ENCODE measurements at places on chromosomes 5 and 9. TPM values are rescaled to one million over a fixed set of nuclear protein-coding genes. Genes with fewer than 3 reads are reported as not detected.

TMEM161B gene
- 6.5 TPM for polyA plus RNA-seq

NR6A1 gene
- 0.32 TPM for polyA plus RNA-seq

GABRP gene
- 0.01 TPM for polyA plus RNA-seq

PCDHGC5 gene
- polyA plus RNA-seq: 0.08 TPM

TMEFF1 gene
- polyA plus RNA-seq: 0.08 TPM

OCLN gene
- polyA plus RNA-seq: 0.44 TPM

OR1J2 gene
- polyA plus RNA-seq: not detected

CCL28 gene
- 0.07 TPM for polyA plus RNA-seq

ANKS6 gene
- polyA plus RNA-seq: 4.7 TPM

ACSL6 gene
- polyA plus RNA-seq: 0.13 TPM

SH2D3C gene
- 5.3 TPM for polyA plus RNA-seq

PCDHGA8 gene
- polyA plus RNA-seq: 0.04 TPM

RUSC2 gene
- polyA plus RNA-seq: 45.7 TPM

SYK gene
- 0.52 TPM for polyA plus RNA-seq

FOXD4L6 gene
- not detected for polyA plus RNA-seq

IFNA21 gene
- polyA plus RNA-seq: not detected

PCDHGA7 gene
- polyA plus RNA-seq: 0.35 TPM

CCNB1 gene
- polyA plus RNA-seq: 2.5 TPM

SV2C gene
- under 0.01 TPM for polyA plus RNA-seq

IGIP gene
- polyA plus RNA-seq: 6.8 TPM
